ENCODE measurements at places on chromosomes 2 and 18. TPM values are rescaled to one million over a fixed set of nuclear protein-coding genes. Genes with fewer than 3 reads are reported as not detected.

DNA sequence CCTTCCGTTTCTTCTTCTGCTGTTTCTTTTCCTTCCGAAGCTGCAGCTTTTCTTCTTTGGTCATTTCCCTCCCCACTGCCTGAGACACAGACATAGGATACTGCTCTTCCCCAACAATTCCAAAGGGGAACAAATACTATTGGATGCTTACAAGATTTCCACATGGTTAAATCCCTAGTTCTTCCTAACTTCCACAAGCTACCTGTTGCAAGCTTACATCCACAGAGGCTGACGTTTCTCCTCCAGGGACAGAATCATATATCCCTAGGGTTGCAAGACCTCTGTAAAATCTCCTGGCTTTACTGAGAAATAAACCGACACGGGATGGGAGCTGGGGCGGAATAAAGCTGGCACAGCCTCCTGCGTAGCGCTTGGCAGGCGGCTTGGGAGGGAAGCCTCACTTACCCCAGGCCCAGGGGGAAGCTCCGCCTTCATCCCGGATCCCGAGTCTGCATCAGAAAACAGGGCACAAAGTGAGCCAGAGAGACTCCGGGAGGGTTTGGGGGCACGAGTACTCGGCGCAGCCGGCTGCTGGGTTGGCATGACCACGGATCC lies 590 bp downstream of the EIF2B4 start:
- no peak for DNase-seq

DNA sequence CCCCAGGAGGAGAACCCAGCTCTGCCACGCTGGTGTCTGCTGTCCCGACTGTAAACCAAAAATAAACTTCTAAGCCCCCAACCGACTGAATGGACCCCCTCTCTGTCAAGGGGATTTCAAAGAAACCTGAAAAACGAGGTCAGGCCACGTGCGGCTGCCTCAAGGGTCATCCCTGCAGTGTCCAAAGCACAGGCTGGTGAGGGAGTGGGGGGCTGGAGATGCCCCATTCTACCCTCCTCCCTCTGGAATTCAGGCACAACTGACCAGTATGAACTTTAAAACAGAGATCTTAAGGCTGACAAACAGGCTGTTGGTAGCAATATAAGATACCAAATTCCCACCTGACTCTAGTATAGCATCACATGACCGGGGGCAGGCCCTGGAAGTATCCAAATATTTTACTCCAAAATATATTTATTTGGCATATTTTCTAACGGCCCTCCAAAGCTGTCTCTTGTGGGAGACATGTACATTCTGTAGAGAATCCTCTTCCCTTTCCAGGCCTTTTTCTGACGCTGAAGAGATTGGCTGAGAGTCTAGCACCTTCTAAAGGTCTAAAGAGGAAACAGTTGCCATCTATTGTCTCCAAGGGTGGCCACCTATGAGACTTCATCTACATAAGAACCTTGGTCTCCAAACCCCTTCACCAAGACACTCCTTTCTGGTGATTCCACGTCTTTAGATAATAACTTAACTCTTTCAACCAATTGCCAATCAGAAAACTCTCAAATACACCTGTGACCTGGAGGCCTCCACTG lies 40.4 kb upstream of the CTDP1 start:
- no peak for DNase-seq

GRCh38 chr18:76498064-76498463 lies 3.0 kb upstream of the ZNF516 start:
- DNase-seq = no peak

DNA sequence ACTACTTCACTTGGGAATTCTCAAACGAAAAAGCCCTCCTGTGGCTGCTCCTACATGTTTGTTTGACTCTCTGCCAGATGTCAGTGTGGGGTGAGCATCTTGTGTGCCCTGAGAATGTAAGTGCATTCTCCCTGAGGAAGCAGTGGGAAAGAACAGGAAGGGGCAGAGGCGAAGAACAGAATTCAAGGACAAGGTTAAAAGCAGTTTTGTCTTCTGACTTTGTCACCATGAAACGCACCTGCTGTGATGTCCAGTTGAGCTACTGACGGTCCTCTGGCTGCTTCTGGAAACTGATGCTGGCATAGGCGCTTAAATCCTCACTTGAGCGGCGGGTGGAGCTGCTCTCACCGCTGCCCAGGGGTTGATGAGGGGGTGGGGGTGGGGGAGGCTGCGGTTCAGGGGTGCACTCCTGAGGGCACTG lies 4.9 kb downstream of the IRS1 start:
- no peak for DNase-seq

DNA sequence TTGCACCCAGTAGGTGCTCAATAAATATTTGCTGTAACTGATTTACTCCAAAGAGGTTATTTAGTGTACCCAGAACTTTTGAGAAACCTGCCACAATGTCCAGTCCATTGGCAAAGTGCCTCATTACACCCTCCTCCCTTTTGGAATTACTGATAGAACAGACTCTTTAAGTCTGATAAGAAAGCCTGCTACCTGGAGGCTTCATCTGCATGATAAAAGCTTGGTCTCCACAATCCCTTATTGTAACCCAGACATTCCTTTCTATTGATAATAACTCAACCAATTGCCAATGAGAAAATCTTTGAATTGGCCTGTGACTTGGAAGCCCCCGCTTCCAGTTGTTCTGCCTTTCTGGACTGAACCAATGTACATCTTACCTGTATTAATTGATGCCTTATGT lies 281.2 kb upstream of the FBXO11 start:
- DNase-seq = no peak

DNA sequence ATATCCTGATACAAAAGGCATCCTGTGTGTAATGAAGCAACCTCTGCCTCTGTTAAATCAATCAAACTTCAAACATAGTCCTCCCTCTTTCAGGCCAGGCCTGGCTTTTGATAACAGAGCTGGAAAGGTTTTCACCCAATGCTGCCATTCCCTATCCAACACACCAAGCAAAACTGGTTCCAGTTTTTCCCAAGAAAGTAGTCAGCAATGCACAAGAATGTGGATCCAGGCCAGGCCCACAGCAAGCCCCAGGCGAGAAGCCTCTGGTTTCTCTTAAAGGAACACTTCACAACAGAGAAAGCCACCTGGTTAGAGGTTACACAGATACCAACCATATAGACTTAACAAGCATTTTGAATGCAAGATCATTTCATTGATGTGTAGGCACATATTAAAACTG lies 49.2 kb upstream of the CCDC150 start:
- no peak for DNase-seq

GRCh38 chr2:205775097-205775877 lies 93.0 kb downstream of the NRP2 start:
- DNase-seq = no peak

GRCh38 chr2:105607920-105608504 lies 136.7 kb upstream of the NCK2 start:
- no peak for DNase-seq

DNA sequence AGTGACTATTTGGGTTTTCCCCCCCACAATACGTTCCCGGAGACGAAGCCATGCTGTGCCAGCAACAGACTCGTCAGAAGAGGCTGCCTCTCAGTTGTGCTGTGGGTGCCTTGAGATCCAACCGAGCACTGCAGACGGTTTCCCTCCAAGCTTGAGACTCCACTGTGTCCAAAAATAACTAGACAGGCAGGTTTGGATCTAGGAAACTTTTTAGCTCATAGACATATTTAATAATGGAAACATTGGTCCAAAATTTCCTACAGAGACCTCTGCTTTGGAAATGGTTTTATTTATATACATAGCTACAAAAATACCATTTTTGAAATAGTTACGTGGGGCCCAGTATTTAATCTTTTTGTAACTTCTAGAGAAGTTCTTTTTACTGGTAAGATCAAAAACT lies 63.1 kb upstream of the SPATS2L start:
- no peak for DNase-seq

DNA sequence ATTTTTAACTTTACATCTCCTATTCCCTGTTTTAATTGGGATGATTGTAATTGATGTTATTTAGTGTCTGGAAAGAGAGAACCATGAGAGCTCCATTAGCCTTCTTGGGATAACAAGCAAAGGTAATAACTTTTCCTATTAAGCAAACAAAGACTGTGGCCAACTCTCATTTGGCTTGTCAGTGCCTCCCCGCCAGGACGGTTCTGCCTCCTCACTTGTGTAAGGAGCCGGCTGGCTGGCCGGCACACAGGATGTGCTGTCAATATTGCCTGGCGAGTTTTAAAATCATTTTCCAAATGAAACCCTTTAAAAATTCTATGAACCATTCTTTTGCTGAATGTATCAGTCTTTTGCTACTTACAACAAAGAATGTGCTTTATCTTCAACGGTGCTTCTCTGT lies 898.3 kb downstream of the CPS1 start:
- DNase-seq = no peak

CACNB4 gene
- 11.1 TPM for total RNA-seq

SDC1 gene
- 517 TPM for total RNA-seq

RBM45 gene
- total RNA-seq = 9.3 TPM

MARCO gene
- total RNA-seq = 23.7 TPM
